ENCODE measurements at places on chromosomes 6 and 20. TPM values are rescaled to one million over a fixed set of nuclear protein-coding genes. Genes with fewer than 3 reads are reported as not detected.

DNA sequence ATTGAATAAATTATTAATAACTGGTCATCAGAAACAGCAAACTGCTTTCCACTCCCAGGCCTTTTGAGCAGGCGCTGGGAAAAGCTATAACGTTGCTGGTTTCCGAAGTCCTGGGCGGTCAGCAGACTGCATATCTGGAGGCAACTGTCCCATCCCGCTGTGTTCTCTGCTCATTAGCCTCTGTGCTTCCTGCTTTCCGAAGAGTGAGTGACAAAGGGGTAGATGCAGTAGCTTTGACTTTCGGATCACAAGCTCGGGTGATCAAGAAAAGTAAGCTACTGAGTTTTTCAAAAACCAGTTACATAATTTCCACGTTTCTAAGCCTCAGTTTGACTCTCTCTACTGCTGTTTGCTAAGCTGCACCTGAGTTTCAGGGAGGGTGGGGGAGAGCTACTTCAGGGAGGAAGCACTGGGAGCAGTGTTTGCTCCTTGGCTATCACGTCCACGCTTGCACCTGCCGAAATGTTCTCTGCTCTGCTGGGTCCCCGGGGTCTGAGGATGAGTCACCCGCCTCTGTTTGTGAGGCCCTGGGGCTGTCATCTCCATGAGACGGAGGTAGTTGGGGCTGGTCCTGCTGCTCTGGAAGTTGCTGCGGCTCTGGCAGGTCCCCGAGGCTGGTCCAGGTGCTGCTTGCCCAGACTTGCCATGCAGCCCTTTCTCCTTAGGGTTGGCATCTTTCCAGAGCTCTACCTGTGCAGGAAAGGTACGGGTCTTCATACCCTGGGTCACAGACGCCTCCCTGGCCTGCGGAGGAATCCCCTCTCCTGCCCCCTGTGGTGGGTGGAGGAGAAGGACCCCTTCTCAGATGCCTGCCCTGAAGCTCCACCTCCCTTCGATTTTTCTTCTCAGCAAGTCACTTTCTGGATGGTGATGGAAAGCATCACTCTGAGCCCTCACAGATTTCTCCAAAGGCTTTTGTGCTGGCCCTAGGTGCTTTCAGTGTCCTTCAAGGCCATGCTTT lies 220.0 kb downstream of the QKI start:
- DNase-seq = peak; percentile 7

DNA sequence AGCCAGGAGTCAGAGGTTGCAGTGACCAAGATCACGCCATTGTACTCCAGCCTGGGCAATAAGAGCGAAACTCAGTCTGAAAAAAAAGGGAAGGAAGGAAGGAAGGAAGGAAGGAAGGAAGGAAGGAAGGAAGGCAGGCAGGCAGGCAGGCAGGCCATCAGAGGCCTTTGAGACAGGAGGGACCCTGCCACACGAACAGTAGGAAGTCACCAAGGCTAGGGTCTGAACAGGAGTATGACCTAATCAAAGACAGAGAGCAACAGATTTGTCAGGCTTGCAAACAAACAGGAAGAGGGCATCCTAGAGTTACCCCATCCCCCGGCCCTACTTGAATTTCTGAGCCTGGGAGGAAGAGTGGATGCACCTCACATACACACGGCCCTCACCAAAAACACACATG lies 67.1 kb downstream of the FGD2 start:
- no peak for DNase-seq

DNA sequence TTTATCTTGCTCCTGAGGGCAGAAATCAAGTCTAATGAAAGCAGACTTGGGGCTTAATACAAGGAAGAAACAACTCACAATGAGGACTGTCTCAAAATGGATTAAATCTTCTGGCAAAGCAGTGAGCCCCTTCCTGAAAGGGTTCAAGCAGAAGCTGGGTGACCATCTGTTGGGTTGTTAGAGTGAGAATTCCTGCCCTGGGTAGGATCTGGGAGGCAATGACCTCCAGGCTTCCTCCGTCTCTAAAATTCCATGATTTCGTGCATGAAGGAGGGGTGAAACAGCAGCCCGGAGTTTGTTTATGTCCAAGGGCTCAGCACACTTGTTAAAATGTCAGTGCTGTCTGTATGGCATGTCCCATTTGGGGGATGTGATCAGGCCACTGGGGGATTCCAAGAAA lies 64.0 kb upstream of the KCNK16 start:
- no peak for DNase-seq

- DNase-seq = no peak
These were observed 94.1 kb downstream of the CDH22 start for GRCh38 chr20:46213946-46214823.

HLA-F gene
- 4.4 TPM for total RNA-seq

DNA sequence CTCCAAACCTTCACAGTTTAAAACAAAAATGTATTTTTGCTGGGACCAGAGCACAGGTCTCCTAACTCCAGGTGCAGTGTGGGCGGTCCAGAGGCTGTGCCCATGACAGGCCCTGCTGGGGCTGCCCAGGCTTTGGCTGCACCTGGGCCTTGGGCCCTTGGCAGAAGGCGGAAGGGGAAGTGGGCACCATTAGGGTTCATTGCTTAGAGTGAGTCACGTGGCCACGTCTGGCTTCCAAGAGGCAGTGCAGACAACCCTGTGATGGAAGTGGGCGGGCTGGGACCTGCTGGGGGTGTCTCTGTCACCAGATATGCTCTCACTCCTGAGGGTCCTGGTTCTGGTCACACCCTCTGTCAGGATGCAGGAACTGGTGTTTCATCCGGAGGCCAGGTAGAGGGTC lies 302.2 kb downstream of the QKI start:
- no peak for DNase-seq

DNA sequence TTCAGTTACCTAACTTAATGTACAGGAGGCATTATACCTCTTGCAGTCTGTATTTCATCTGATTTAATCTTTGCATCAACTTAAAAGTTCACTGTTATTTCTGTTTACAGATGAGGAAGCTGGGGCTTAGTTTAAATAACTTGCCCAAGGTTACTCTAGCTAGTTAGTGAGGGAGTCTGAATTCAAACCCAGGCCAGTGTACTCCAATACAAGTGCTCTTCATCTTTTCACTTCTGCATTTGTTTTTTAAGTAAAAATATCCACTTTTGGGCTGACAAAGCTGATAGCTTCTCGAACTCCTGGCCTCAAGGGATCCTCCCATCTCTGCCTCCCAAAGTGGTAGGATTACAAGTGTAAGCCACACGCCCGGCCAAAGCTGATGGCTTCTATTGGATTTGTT lies 23.6 kb downstream of the RREB1 start:
- DNase-seq = no peak

DNA sequence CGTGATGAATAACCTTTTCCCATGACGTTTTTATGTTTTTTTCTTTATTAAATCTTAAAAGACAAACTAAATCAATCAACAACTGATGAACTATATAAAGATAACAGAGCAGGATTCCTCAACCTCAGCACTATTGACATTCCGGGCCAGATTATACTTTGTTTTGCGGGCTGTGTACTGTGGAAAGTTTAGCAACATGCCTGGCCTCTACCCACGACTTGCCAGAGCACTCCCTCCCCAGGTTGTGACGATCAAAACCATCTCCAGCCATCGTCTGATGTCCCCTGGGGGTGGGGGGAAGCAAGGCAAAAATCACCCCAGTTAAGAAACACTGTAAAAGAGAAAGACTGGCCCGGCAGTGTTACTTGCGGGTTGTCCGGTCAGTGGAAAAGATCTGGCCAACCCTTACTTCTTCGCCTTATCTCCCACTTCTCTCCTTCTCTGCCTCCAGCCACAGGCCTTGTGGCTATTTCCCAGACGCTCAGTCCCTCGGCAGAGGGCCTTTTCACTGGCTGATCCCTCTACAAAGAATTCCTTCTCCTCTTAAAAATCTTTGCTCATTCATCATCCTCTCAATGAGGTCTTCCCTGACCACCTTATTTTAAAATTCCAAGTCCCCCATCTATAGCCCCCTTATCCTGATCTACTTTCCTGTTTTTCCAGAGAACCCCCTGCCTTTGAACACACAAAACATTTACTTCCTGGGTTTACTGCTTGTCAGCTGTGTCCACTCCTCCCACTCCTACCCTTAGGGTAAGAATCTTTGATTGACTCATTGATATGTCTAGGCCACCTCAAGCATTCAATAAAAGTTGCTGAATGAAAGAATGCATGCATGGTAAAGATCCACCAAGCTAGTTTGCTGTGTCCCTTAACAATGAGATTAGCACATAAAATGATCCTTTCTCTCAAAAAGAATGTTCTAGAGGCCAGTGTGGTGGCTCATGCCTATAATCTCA lies 14.7 kb upstream of the RAB22A start:
- DNase-seq = peak; percentile 42

TMEM74B gene
- total RNA-seq = 7.8 TPM

SAMD3 gene
- 1.7 TPM for total RNA-seq
